DND-41 (cell line): ENCODE measurements at places on chromosomes 1 and 21.

GRCh38 chr1:180163041-180163440 is 8.4 kb downstream of the QSOX1 start:
- no peak for DNase-seq

DNA sequence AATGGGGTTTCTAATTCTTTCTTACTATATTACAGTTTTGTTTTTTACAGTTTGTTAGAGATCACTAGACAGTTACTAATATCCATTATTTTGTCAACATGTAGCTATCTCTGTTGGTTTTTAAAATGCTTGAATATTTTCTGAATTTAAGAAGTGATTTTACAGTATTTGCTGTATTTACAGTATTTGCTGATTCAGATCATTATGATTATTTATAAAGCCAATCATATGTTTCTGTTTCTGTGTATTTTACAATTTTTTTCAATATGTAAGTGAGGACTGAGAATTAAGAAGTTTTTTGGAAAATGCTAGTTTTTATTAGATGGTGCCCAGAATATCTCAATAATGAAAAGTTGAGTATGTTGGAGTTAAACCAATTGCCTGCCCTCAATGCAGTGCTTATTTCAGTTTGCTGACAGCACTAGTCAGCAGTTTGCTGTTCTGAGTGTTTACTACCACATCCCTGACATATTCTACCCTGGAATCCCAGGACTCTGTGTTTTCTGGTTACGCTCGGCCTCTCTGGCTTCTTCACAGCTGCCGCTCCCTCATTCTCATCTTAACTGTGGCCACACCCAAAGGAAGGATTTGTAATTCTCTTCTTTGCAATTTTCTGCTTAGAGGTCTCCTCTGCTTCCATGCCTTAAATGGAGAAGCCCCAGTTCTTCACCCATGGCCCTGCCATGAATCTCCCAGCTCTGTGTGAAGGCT is 68.0 kb upstream of the BACH1 start:
- DNase-seq: no peak

GRCh38 chr1:230972855-230973271 is 5.8 kb downstream of the TTC13 start:
- peak; percentile 80 for DNase-seq

GRCh38 chr1:111603979-111604378 is 15.6 kb upstream of the RAP1A start:
- DNase-seq: peak; percentile 81

DNA sequence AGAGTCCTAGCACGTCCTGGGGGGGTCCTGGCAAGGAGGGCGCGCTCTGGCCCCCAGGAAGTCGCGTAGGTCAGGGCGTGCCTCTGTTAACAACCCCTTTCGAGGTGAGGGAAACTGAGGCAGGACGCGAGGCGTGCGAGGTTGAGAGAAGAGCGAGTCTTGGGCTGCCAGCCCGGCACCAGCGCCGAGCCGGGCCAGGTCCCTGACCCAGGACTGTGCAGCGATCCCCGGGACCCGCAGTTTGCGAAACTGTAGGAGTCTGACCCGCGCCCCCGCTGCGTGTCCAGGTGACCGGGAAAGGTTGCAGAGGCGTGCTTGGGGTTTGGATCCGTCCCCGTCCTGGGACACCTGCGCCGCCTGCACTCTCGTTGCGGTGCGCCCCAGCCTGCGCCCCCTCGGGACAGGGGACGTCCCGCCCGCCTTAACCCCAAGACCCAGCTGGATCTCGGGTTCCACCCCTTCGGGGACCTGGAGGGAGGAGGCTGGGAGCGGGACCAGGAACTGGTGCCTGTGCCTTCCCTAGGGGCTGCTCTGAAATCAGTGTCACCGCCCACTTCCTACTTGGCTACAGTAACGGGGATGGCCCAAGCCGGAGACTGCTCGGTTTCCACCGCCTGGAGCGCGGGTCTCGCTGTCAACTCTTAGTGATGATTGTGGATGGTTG is 493 bp downstream of the DISC1 start:
- DNase-seq: peak; percentile 64

GRCh38 chr21:20856926-20857325 is 141.3 kb upstream of the NCAM2 start:
- DNase-seq: no peak

- peak; percentile 67 for DNase-seq
Observed at GRCh38 chr1:25642574-25643108, 26.1 kb downstream of the MAN1C1 start.

- DNase-seq: peak; percentile 73
Observed at GRCh38 chr1:42035205-42035829, 116.6 kb upstream of the HIVEP3 start.

DNA sequence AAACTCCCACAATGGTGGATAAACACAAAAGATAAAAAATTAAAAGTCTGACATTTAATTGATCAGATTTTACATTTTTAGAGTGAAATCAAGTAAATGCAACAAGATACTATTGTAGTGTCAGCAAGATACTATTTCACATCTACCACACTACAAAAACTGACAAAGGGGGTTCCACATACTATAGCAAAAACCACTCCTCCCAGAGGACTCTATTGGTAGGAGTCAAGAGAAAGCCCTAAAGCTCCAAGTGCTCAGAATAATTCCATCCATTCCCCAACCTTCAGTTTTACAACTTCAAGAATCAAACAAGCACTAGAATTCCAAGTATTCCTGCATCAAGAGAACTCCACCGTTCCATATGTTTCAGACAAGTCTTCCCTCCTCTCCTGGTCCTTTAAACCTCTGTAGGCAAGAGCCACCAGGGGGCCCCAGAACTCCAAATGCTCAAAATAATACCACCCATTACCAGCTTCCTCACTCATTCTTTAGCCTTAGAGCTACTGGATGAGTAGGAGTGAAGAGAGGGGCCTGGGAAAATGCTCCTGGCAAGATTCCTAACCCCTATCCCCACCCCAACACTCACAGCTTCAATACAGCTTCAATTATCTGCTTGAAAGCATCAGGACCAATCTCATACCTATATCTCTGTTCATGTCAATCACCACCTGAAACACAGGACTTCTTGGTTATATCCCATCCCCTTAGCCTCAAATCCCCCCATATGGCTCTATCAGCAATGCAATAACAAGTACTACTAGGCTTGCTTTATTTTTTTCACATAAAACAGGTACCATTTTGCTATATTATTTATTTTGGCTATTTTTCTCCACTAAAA is 9.9 kb downstream of the TOR1AIP2 start:
- DNase-seq: peak; percentile 54

DNA sequence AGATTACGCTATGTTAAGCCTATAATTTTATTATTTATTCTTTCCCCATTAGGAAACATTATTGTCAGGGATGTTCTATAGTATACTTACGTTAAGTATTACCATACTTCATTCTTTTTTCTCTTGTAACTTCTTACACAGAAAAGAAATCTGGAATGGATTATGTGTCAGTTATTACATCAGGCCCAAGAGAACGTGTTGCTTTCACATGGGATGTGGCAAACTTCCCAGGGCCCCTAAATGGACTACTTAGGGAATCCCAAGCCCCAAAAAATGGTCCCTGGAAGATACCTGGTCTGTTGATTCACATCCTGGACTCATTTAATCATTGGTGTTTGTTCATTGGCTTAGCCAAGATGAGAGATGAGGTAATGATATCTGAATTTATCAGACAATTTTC is 249.8 kb downstream of the NRIP1 start:
- DNase-seq: no peak

DNA sequence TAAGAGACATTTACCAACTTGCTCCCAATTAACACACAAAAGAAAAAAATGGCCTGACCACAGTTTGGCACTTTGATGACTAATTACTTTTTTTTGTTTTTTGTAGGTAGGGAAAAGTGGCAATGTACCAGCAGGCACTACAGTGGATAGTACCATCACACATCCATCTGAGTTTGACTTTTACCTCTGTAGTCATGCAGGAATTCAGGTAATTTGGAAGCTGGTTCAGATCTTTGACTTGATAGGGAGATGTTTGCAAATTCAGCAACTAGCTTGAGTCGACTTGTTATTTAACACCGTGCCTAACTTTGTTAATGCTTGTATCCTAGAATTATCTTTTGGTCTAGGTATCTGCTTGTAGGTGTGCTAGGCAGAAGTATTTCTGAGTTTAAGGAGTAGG is 33.0 kb upstream of the AGO1 start:
- no peak for DNase-seq

DNA sequence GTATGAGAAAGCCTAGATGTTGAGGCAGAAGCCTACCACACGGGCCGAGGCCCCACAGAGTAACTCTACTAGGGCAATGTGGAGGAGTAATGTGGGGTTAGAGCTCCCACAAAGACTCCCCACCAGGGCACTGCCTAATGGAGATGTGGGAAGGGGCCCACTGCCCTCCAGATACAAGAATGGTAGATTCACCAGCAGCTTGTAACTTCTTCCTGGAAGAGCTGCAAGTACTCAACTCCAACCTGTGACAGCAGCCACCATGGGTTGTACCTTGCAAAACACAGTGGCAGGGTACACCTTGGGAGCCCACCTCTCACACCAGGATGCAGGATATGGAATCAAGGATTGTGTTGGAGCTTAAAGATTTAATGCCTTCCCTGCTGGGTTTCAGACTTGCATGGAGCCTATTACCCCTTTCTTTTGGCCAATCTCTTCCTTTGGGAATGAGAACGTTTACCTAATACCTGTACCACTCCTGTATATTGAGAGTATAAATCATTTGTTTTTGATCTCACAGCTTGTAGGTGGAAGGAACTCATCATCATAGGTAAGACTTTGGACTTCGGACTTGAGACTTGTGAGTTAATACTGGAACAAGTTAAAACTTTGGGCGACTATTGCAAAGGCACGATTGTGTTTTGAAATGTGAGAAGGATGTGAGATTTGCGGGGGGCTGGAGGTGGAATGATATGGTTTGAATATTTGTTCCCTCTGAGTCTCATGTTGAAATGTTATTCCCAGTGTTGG is 57.5 kb downstream of the TENT5C start:
- no peak for DNase-seq

DNA sequence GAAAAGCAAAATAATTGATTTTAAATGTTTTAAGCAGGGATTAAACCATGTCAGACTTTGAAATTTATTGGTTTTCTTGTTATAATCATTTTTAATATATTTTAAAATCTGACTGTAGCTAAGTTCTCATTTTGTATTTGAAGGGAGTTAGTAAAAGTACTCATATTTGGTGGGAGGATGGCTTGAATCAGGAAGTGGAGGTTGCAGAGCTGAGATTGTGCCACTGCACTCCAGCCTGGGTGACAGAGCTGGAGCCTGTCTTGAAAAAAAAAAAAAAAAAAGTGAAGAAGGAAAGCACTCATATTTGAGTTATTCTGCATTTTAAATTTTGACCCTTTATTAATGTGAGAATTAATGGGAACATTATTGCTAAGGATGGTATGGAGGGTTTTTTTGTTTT is 106.0 kb downstream of the RABGAP1L start:
- DNase-seq: no peak
